PC-3 (cell line): ENCODE measurements at places on chromosomes 11 and 22. TPM values are rescaled to one million over a fixed set of nuclear protein-coding genes. Genes with fewer than 3 reads are reported as not detected.

FOLR1 gene
- total RNA-seq = 0.36 TPM in 1 of 2 replicates, not detected in the other

GPR83 gene
- total RNA-seq = not detected in 2 replicates

PKDREJ gene
- not detected in 2 replicates for total RNA-seq

UVRAG gene
- 13.0 and 14.9 TPM in 2 replicates for total RNA-seq

VSIG2 gene
- not detected in 2 replicates for total RNA-seq

ACP2 gene
- 24.2 and 26.6 TPM in 2 replicates for total RNA-seq

RTN4R gene
- total RNA-seq = 10.4 and 12.2 TPM in 2 replicates

GRIA4 gene
- total RNA-seq = not detected in 2 replicates

SCT gene
- total RNA-seq = 2.2 TPM in 1 of 2 replicates, not detected in the other

IFT27 gene
- 19.9 and 23.3 TPM in 2 replicates for total RNA-seq

RHOD gene
- total RNA-seq = 99.9 and 121 TPM in 2 replicates

GRCh38 chr11:35265755-35266454, 126.9 kb downstream of the CD44 start:
- DNase-seq = no peak

DNA sequence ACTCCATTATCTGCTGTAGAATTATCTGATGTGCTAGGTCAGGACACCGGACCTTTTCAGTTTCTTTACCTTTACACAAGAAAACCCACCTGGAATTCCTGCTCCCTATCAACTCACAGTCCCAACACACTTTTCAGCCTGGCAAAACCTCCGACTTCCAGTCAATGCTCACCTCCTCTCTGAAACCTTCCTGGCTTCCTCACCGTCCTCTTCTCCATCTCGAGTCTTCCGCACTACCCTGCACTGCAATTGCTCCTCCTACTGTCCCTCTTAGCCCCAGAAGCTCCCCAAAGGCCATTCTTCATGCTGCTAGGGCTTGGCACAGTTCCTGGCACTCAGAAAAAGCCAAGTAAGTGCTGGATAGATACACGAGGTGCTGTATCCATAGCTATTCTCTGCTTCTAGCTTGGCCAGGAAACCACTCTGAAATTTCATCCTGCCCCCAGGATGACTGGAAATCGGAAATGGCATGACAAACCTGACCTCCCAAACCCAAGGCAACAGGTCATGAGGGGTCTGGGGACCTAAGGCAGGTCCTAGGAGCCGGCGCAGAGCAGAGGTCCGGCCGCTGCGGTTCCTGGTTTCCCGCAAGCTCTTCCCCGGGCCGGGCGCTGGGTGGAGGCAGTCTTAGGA, 702 bp downstream of the SYN3 start:
- DNase-seq = no peak

GRCh38 chr22:49590381-49590780, 237.3 kb downstream of the BRD1 start:
- DNase-seq = no peak

- DNase-seq = peak; percentile 52
These were observed 34.4 kb downstream of the PRDM11 start for GRCh38 chr11:45180848-45181192.

DNA sequence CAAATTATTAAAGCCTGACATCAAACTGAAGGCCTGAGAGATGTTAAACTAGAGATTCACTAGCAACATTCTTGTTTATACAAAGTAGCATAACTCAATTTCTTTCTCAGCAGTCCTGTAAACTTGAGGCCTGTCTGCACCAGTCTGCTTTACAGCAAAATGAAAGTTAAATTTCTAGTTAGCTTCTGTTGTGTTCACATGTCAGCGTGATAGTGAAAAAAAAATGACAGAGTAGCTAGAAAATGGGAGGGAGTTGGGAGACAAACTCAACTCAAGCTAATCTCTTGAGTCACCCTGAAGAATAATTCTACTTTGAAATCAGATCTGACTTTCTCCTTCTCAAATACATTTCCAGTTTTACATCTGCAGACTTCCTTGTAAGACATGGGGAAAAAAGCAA, 6.5 kb downstream of the RBFOX2 start:
- DNase-seq = no peak

DNA sequence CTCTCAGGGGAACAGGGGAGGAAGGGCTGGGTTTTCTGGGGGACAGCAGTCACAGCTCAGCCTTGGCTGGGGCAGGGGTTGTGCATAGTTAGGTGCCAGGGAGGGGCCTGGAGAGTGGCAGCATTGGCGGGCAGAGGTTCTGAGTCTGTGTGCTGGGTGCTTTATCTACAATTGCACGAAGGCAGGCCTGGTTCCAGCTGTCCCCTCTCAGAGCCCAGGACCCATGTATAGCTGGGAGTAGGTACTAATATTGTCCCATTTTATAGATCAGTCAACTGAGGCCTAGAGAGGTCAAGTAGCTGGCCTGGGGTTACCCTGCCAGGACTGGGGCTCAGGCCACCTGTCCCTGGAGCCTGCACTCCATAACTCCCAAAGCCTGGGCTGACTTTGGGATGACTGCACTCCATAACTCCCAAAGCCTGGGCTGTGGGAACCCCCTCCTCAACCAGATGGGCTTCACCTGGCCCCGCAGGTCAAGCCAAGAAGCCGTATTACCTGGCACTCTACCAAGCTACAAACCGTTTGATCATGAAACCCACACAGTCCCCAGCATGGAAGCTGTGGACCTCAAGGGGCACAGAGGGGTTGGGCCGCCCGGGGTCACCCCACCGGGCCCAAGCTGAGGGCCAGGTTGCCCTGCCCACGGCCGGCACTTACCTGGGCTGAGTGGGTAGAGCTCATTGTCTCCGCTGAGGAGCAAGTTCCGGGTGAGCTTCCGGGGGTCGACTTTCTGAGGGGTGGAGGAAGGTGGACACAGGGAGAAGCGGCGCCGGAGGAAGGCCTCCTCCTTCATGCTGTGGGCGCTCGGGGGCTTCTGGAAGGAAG, 36.5 kb downstream of the OSBPL5 start:
- no peak for DNase-seq

DNA sequence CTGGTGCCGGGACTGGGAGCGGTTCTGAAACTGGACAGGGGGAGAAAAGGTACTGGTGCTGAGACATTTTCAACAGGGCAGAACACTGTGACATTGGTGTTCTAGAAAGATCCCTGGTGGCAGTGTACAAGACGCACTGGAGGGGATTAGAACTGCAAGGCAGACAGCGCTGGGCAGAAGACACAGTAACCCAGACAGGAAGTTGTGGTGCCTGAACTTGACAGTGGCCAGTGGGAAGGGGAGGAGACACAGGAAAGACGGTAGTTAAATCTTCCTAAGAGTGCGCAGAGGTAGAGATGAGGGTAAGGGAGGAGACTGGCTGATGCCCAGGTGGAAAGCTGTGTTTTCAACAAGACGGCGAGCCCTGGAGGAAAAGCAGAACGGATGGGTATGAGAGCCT, 24.5 kb downstream of the FAM227A start:
- DNase-seq = no peak

GRCh38 chr11:44338698-44339529, 29.0 kb upstream of the ALX4 start:
- no peak for DNase-seq

DNA sequence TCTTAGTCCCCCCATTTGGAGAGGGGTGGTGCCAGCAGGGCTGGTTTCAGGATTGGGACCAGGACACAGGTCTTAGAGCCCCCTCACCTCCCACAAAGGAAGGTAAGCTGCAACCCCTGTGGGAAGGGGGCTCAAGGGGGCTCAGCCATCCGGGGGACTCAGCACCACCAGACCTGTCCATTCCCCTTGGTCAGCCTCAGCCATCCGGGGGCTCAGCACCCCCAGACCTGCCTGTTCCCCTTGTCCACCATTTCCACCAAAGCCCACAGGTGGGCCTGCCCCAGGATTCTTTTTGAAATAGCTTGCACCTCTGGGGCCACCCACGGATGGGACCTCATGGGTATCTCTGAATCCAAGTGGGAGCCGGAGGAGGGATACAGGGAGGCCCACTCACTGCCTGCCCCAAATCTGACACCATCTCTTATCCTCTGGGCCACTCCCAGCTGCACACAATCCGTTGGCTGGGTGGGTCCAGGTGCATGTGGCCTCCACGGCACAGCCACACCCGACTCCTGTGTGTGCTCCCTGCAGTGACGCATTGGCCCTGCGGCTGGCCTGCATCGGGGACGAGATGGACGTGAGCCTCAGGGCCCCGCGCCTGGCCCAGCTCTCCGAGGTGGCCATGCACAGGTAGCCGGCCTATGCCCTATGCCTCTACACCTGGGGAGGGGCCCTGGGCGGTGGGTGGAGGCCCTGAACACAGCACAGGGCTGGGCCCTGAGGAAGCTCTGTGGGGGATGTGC, 15.9 kb downstream of the MCAT start:
- peak; percentile 89 for DNase-seq

DNA sequence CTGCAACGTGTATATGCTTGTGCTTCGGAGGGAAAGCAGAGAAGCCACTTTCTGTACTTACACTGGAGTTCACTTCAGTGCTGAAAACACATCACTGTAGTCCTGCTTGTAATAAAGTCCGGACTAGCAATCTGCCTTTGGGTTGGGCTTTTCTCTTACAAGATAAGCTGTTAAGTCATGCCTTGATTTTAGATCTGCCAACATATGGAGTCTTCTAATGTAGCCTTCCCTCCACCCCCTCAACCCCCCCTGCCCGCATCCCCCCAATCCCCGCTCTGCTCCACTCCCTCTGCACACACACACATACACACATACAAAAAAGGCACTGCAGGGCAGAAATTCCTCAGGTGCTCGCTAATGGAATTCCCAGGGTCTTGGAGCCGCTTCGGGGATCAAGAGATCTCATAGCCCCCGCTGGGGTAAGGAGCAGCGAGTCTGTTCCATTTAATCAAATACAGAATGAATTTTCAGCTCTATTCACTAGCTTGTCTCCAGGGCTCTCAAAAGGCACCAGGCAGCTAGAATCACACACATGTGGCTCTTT, 3.4 kb downstream of the CDON start:
- DNase-seq = no peak

DNA sequence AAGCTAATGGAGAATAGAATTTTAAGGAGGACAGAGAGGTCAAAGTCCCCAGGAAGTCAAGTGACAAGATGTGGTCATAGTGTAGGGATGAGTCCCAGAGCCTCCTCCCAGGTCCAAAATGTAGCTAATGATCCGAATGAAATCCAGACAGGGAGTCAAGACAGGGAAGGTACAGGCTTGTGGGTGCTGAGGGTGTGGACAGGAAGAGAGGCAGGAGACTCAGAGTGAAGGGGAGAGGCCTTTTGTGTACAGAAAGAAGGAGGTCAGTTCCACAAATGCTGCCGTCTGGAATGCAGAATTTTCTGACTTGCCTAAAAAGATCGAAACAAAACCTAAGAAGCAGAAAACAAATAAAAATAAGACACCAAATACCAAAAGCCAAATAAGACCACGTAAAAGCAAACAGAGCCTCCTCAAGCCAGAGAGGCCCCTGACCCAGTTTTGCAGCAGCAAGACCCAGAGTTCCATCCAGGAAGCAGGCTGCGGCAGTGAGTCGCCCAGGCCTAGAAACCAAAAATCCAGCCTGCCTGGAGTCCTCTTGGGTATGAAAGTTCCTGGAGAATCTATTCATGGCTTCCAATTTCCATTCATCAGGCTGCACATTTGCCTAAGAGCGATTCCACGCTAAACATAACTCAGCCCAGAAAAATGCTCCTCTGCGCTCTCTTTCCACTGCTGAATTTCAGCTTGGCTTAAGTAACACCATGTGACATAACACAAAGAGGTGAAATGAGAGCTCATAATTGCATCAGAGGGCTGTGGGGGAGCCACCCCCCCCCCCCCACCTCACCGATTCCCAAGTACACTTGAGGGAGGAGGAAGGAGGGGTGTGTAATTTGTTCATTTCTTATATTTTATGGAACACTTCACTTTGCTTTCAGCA, 71.2 kb downstream of the KIRREL3 start:
- no peak for DNase-seq

DNA sequence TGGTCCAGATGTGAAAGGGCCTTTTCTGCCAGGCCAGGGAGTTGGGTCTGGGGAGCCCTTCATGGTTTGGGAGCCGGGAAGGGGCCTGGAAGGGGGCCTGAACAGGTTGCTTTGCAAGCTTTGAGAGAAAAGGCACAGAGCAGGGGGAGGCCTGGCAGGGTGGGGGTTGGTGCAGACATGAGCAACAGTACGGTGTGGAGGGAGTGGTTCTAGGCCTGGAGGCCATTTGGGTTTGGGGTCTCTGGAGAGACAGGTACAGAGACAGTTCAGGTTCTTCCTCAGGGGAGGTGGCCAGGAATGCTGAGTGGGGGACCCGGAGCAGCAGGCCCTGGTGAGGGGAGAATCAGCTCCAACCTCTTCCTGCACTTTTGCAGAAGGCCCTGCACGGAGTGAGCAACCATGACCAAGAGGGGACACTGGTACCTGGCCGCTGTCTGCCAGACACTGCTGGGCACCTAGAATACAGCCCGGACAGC, 1.4 kb downstream of the KDELR3 start:
- no peak for DNase-seq

DNA sequence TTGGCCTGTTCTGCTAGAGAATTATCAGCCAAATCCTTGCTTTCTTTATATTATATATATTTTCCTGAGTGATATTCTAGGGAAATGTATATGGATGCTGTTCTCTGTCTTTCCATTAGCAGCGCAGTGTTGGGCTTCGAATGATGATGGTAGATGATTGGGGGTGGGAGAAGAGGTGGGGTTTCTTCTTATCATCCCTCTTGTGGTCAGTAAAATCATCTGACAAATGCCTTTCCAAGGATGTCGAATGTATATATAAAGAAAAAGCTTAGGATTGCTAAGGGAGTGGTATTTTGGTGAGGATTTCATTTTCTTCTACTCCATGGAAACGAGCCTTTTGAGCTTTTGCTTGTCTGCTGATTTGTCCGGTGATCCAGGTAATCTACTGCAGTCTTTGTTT, 48.9 kb downstream of the ARHGEF12 start:
- no peak for DNase-seq

DNA sequence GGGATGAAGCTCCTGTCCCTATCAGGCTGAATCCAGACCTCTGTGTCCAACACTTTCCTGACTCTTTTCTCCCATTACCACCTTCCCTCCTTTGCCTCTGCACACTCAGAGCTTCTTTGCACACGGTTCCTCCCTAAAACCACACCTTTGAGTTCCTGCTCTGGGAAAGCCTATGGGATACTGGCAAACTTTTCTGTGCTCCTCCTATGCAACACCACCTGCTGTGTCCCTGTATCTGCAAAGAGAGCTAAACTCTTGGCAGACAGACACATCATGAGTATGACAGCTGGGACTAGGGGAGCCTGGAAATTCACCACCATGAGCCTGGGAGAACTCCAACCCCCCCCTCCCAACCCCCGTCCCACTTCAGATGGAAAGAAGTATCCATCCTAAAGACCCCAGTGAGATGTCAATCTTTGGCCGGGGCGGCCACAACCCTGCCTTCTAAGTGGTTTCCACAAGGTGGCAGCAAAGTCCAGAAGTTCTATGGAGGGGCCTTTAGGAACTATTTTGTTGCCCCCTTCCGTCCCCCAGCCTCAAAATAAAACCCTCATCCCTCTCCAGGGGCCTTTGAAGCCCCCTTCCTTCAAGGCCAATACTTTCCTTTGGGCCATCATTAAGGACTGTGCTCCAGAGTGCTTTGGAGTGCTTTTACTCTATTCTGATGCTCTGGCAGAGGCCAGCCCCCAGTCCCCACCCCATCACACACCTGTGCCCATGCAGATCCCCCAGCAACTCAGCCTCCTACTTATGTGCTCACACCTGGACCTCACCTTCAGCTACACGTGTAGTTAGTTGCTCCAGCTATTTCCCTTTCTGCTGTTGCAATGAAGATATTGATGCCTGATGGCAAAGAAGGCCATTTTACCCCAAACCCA, 19.4 kb downstream of the HTR3A start:
- DNase-seq = peak; percentile 43

GRCh38 chr11:130592056-130592455, 143.6 kb downstream of the ADAMTS15 start:
- peak; percentile 53 for DNase-seq

GRCh38 chr11:9046481-9046880, 42.7 kb upstream of the NRIP3 start:
- DNase-seq = no peak

GRCh38 chr11:68473693-68474092, 13.1 kb downstream of the PPP6R3 start:
- no peak for DNase-seq
